ENCODE measurements at places on chromosomes 11 and 22. TPM values are rescaled to one million over a fixed set of nuclear protein-coding genes. Genes with fewer than 3 reads are reported as not detected.

ART1 gene
- total RNA-seq = not detected

CASP12 gene
- total RNA-seq = not detected

GPHA2 gene
- total RNA-seq = not detected

TUBA8 gene
- 1.7 TPM for total RNA-seq

ALDH3B1 gene
- not detected for total RNA-seq

ZBTB16 gene
- 4.8 TPM for total RNA-seq

EIF3F gene
- 220 TPM for total RNA-seq

SCO2 gene
- 9.5 TPM for total RNA-seq

CTR9 gene
- 44.4 TPM for total RNA-seq

OR51E1 gene
- total RNA-seq = not detected

PANX3 gene
- not detected for total RNA-seq

SLC35E4 gene
- 5.7 TPM for total RNA-seq
